ENCODE measurements at places on chromosomes 3 and 15.

GRCh38 chr3:45858809-45859543 is 17.1 kb upstream of the LZTFL1 start:
- no peak for DNase-seq

DNA sequence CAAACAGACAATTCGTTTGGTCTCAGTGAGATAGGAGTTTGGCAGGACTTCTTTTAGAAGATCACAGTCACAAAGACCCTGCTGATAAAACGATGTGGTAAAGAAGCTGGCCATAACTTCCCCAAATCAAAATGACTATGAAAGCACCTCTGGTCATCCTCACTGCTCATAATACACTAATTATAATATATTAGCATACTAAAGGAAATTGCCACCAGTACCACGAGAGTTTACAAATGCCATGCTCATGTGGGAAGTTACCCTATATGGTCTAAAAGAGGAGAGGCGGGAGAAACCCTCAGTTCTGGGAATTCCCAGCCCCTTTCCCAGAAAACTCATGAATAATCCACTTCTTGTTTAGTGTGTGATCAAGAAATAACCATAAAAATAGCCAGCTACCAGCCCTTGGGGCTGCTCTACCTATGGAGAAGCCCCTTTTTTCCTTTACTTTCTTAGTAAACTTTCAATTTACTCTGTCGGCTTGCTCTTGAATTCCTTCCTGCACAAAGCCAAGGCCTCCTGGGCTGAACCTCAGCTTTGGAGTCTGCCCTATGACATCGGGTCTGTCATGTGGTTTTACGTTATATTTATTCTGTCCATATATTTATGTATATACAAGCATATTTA is 115.8 kb upstream of the IGSF10 start:
- no peak for DNase-seq

DNA sequence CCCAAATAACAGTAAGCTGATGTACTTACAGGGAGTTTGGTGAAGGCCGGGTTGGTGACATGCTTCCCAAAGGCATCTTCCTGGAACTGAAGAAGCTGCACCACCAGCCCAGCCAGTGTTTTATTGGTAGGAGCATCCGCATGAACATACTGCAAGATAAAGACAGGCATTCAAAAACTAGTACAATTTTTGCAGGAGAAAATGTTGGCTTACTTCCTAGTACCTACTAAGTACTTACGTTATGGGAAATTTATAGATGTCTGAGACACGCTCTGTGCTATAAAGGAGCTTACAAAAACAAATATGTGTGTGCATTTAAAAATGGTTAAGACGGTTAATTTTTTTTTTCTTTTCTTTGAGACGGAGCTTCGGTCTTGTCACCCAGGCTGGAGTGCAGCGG is 8.9 kb downstream of the SMARCC1 start:
- no peak for DNase-seq

GRCh38 chr3:188825901-188826300 is 345.9 kb upstream of the TPRG1 start:
- DNase-seq, result no peak

GRCh38 chr3:54235998-54236397 is 113.6 kb downstream of the CACNA2D3 start:
- DNase-seq, result no peak

- no peak for DNase-seq
These were observed 43.7 kb downstream of the PCSK6 start for GRCh38 chr15:101445562-101446517.

- peak; percentile 40 for DNase-seq
These were observed 388.7 kb upstream of the SGO1 start for GRCh38 chr3:20574746-20575145.

GRCh38 chr3:188253800-188254452 is 100.0 kb downstream of the LPP start:
- no peak for DNase-seq

GRCh38 chr3:160331127-160331937 is 67.7 kb downstream of the IFT80 start:
- DNase-seq, result no peak

- no peak for DNase-seq
These were observed 1.7 kb downstream of the LYSMD4 start for GRCh38 chr15:99731336-99732123.

DNA sequence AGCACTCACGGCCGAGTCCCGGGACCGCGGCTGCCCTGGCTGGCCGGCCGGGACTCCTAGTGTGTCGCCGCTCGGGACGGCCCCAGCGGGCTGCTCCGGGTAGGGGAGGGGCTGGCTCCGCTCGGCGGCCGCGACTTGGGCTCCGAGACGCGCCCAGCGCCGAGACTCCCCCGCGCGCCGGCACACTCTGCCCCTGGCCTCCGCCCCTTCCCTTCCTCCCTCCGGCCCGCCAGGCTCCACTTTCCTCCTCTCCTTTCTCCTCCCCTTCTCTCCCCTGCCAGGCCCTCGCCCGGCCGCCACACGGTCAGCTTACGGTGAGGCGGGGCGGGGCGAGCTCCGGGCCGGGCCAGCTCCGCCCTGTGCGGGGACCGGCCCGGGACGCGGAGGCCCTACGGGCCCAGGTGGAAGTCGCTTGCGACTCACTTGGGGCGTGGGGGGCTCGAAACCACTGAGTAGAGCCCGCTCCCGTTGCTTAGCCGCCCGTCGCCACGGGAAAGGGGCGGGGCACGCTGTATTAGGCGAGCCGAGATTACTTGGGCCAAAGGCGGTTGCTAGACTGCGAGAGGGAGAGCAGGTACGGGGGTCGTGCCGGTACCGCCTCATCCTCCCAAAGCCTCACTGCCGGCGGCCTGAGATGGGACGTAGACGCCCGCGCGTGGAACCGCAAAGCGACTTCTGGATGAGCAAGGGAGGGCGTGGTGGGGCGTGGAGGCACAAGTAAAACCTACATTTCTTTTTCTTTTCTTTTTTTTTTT is at the start of gene ITGB5:
Gene ITGB5, minus strand, starts transcription at position 189 of the 755 bp plus-strand sequence. CDS start 365 bp downstream, outside the sequence.
- peak; percentile 57 for DNase-seq

- no peak for DNase-seq
These were observed 101.9 kb upstream of the TMC3 start for GRCh38 chr15:81475926-81476325.

DNA sequence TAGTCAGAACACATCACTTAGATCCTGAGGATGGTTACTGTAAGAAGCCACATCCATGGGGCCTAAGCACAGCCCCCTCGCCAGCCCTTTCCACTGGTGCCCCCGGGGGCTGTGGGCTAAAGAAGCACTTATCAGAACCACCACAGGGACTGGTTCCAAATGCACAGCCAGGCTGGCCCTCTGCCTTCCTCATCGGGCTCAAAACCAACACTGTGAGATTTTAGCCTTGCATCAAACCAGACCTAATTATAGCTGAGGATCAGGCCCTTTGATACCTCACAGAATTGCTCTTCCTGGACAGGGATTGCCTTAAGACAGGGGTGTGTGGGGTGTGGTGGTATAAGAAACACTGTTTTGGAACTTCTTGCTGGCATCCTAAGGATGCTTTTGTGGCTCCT is 23.7 kb downstream of the SRPRB start:
- no peak for DNase-seq

DNA sequence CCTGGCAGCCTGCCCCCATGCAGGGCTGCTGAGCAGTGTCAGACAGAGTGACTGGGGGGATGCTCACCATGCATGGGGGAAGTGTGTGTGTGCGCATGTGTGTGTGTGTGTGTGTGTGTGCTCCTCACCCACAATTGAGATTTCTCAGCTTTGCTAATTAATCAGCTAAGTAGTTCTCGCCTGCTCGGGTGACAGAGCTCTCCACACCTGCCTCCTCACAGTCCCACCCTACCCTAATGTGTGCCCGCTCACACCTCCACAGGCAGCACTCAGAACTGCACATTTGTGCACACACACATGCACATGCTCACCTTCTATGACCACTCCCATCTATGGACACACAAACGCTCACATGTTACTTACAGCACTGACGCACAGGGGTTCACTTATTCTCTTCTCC is 37.3 kb downstream of the CACNA2D2 start:
- DNase-seq, result no peak

- no peak for DNase-seq
These were observed 216.5 kb downstream of the SNRPN start for GRCh38 chr15:25171111-25171811.

GRCh38 chr15:75067123-75067830 is 43.9 kb downstream of the PPCDC start:
- DNase-seq, result peak; percentile 45

DNA sequence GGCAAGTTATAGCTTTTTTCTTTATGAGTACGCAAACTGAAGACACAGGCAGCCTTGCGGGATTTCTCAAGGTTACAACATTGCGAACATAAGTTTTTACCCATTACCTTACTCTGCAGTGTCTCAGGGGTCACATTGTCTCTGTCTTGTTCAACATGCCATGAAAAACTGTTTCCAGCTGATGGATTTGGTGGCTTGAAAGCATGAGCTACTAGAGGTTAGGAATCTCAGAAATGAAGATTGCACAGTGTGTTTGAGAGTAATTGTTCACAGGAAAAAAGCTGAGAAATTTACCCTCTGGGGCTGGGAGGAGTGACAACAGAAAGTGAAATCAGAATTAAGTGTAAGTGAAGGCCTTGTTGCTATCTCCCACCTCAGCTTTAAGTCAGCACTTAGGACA is 568.6 kb downstream of the TAFA4 start:
- no peak for DNase-seq

DNA sequence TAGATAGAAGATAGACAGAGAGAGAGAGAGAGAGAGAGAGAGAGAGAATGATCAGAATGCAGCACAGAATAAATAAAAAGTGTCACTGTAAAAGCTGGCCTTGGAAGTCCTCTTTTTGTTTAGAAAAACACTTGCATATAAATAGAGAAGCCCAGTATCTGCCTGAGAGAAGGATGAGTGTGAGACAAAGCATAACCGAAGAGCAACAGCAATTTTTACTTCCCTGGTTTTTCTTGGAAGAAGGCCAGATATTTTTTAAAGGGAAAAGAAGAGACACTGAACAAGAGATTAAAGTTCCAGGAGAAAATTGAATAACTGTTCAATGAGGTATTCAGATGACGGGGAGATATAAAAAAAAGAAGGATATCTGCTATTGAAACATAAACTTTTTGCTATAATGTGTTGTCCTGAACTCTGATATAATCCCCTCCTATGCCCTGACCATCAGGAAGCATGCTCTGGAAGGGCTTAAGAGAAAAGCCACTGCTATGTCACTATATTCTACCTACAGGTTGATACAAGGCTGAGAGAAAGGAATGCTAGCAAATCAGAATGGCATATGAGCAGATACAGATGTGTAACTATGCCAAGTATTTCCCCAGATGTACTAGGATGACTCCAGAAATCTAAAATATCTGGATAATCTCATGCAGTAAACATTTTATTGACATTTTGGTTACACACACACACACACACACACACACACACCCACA is 358.9 kb downstream of the RBMS3 start:
- DNase-seq, result no peak

GRCh38 chr3:46433841-46434240 is 26.8 kb downstream of the CCRL2 start:
- DNase-seq, result no peak

GRCh38 chr3:119580067-119580760 is 922 bp downstream of the ADPRH start:
- DNase-seq, result no peak

- no peak for DNase-seq
These were observed 13.8 kb downstream of the HDAC11 start for GRCh38 chr3:13493867-13494441.

- no peak for DNase-seq
These were observed 376.8 kb downstream of the NLGN1 start for GRCh38 chr3:173774294-173774693.

- DNase-seq, result no peak
These were observed 546.1 kb downstream of the NTRK3 start for GRCh38 chr15:87710406-87710805.

- DNase-seq, result no peak
These were observed 663 bp downstream of the PDCD10 start for GRCh38 chr3:167733961-167734497.

DNA sequence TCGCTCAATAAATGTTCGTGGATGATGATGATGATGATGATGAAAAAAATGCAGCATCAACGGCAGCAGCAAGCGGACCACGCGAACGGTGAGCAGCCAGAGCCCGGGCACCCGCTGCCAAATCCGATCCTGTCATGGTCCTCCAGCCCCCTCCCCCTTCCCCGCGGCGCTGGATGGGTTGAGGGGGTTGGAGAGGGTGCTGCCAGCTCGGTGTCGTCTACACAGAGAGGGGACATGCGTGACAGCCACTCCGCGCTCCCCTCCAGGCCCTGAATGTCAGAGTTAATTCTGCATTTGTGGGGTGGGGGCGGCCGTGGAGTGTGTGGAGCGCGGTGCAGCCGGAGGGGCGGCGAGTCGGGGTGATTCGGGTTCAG is 722 bp downstream of the CACNA1D start:
- no peak for DNase-seq

- no peak for DNase-seq
These were observed 161.3 kb downstream of the KLF13 start for GRCh38 chr15:31487811-31488436.

- DNase-seq, result no peak
These were observed 9.3 kb upstream of the SLC12A8 start for GRCh38 chr3:125221831-125222230.

DNA sequence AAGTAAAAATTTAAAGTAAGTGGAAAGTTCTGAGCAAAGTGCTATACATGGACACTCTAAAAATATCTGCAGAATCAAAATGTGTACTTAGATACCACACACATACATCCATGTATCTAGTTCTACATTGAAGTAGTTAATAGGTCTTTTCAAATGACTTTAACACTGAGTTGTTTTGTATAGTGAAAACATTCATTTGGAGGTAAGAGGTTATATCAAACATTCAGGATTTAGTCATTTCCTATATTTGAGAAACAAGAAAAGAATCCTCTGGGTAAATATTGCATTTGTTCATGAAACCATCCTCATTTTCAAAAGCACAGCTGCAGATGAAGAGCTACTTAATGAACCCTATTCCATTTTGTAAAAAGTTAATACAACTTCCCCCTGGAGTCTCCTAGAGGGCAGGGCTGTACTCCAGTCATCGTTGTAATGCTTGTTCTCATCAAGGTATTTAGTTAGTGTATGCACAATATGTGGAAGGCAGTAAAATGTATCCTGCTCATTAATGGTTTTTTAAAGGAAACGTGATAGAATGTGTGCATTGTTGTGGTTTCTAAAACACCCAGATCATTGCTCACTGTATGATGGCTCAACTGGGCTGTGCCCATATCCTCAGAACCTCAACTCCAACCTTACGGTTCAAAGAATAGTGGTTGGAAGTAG is 26.2 kb downstream of the ARPP21 start:
- DNase-seq, result no peak

DNA sequence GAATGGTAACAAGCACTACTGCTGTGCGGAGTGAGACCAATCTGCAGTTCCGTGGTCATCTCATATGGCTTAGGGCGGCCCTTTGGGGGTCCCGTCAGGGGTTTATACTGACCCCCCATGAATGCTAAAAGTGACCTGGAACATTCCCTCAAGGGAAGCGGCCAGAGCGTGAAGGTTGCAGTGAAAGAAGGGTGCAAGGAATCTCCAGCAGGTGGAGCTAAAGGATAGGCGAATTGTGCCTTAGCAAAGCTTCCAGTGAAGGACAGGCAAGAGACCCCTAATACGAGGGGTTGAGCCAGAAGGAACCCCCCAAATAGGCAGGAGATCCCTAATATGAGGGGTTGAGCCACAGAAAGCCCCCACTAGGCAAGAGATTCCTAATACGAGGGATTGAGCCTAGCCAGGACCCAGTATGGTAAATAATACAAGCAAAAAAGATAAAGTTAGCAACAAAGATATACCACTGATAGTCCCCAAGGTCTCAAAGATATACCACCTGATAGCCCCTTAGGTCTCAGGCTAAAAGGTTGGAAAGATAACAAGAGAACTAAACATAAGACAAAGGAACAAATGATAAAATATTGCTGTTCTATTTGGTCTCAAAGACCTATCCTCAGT is 32.8 kb downstream of the ZNF589 start:
- peak; percentile 44 for DNase-seq

- DNase-seq, result no peak
These were observed 14.9 kb downstream of the TMOD2 start for GRCh38 chr15:51766341-51766740.

- DNase-seq, result no peak
These were observed 56.0 kb upstream of the PLSCR4 start for GRCh38 chr3:146306656-146307455.
